ENCODE measurements at places on chromosomes 16 and 17.
A peak's percentile ranks its signal among the peaks of the same experiment; 100 is the strongest.

- no peak for DNase-seq
These were observed 29.8 kb upstream of the SPPL2C start for GRCh38 chr17:45814622-45815606.

DNA sequence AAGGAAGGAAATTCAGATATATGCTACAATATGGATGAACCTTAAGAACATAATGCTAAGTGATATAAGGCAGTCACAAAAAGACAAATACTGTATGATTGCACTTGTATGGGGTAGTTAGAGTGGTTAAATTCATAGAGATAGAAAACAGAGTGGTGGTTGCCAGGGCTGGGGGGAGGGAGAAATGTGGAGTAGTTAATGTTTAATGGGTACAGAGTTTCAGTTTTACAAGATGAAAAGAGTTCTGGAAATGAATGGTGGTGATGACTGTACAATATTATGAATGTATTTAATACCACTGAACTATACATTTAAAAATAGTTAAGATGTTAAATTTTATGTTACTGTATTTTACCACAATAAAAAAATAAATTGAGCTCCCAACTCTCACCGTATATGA, 157.9 kb downstream of the TOX3 start:
- DNase-seq, result no peak

DNA sequence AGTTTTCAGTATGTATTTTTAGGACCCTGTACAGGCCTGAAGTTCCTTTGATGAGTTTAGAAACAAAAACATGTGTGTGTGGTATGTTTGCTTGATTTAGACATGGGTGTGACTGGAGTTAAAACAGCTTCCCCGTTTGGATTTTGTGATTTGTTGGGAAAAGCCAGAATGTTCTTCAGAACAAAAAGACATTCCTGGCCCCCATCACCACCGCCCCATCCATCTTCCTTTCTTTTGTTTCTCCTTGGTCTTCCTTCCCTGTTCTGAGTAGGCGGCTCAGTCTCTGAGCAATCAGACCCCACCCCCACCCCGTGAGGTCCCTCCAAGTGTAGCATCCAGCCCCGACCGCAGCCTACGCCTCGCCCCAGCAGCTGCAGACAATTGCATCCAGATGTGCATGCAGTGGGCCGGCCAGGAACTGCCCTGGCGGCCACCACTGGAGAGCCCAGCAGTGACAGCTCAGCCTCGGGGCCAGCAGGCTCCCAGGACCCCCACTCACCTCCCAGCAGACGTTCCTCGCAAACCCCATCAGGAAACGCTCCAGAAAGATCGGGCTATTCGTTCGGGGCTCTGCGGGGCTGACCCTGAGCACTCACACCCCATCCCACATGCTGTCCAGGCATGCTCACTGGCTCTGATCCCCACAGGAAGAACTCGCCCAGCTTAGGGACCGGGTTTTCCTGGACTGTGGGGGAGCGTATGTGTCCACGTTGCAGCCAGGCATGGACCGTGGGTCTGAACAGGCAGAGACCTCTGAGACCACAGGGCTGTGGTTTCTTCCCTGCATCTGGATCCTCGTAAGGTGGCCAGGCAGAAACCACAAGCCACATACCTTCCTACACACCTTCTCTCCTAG, 99.8 kb upstream of the CDH5 start:
- no peak for DNase-seq

GRCh38 chr17:2705263-2705662, 6.3 kb downstream of the CLUH start:
- no peak for DNase-seq

GRCh38 chr17:35289222-35289621, 46.4 kb downstream of the SLFN5 start:
- peak; percentile 62 for DNase-seq

- DNase-seq, result peak; percentile 80
These were observed 878 bp downstream of the HEXIM1 start for GRCh38 chr17:45149037-45149668.

GRCh38 chr16:88977812-88978607, 1.0 kb upstream of the CBFA2T3 start:
- no peak for DNase-seq

All from CD4-positive, alpha-beta T cell treated with Interferon alpha-2 for 1 hour (primary cell).